ENCODE measurements at places on chromosomes 3 and 15.

DNA sequence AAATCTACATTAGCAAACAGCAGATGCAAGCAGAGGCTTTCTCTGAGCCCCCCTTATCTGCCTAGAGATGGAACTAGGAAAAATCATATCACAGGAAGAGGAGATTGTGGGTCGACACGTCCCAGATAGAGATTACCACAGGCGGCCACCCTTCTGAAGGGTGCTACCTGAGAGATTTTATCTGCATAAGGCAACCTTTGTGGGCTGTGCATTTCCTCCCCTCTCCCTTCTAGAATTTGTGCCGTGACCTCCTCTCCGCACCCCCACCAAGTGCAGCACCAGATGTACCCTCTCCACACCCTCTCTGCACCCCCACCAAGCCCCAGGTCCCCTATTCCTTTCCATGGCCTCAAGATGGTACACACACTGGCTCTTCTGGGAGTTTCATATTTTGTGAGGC lies 27.4 kb downstream of the METTL6 start:
- no peak for DNase-seq

DNA sequence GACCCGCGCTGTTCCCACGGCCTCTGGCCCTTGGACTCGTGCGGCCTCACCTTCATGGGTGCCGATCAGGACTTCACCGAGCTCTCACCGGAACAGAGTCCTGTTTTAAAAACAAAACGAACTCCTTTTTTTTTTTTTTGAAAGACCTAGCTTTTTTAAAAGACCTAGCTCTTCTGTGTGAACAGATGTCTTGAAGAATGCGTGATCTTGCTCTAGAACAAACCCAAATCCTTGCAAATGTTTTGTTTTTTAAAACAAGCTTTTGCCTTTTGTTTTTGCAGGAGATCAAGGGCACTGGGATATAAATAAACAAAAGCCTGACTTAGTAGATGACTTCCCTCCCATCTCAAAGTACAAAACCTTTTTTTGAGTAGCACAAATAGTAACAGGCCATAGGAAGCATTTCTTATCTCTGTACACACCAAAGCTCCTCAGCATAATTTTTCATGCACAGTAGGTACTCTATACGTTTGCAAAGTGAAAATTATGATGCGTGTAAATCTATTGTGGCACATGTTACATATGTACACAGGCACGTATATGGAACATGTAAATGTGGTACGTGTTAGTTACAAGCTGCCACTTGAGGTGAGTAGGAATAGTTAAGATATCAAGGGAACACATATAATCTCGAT lies 1.1 kb upstream of the MSL2 start:
- DNase-seq, result no peak

GRCh38 chr3:17050506-17050905 lies 165.8 kb downstream of the PLCL2 start:
- DNase-seq, result no peak

DNA sequence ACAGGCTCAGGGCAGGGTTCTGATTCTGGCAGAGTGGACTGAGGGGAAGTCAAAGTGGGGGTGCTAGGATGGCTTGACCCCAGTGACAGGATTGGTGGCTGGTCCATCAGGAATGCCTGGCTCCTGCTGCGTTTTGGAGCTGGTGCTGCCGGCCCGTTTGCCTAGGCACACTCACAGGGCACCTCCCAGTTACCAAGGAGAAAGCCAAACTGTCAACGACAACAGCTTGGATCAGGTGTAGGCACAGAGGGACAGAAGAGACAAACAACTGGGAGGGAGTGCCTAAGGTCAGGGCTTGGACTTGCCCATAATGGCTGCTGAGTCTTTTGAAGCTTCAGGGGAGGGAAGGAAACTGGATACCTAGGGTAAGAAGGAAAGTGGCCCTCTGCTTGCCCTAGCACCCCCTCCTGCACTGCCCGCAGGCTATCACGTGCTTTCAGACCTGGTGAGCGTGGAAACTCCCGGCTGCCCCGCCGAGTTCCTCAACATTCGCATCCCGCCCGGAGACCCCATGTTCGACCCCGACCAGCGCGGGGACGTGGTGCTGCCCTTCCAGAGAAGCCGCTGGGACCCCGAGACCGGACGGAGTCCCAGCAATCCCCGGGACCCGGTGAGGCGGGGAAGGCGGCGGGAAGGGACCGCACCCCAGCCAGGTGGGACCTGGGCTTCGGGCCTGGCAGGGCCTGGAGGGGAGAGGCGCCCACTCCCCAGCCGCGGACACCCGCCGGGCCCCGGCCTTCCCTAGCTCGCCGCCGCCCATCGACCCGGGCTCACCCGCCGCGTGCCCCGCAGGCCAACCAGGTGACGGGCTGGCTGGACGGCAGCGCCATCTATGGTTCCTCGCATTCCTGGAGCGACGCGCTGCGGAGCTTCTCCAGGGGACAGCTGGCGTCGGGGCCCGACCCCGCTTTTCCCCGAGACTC lies 5.1 kb downstream of the DUOX1 start:
- DNase-seq, result no peak

GRCh38 chr15:39312984-39313383 lies 267.9 kb upstream of the THBS1 start:
- no peak for DNase-seq

DNA sequence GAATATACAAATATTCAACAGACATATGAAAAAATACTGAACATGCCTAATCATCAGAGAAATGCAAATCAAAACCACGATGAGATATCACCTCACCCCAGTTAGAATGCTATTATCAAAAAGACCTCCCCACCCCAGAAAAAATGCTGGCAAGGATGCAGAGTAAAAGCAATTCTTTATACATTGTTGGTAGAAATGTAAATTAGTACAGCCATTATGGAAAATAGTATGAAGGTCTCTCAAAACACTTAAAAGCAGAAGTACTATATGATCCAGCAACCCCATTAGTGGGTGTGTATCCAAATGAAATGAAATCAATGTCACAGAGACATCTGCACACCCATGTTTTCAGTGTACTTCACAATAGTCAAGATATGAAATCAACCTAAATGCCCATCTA lies 308.7 kb downstream of the CHST2 start:
- DNase-seq, result no peak

DNA sequence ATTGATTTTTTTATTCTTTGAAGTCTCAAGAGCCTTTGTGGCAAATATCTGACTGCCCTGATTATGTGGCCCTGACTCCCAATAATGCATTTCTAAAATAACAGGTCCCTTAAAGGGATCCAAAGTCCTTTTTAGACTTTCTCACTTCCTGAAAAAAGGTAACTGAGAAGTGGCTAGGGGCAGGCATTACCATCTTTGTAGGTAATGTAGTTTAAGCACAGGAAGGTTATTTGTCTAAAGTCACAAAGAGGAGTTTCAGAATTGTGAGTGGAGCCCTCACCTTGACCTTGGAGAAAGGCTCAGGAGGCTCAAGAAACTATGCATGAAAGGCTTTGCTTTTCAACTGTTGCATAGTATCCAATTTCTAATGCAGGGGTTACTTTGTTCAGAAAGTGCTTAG lies 142.9 kb upstream of the MRPL3 start:
- DNase-seq, result no peak

GRCh38 chr3:183274609-183275008 lies 21.6 kb downstream of the B3GNT5 start:
- no peak for DNase-seq

GRCh38 chr15:99916668-99917223 lies 183.5 kb upstream of the LYSMD4 start:
- no peak for DNase-seq

GRCh38 chr3:120449701-120450599 lies 842 bp downstream of the FSTL1 start:
- DNase-seq, result no peak

GRCh38 chr15:63668601-63669000 lies 71.4 kb downstream of the FBXL22 start:
- no peak for DNase-seq

- DNase-seq, result no peak
Observed at GRCh38 chr3:22714749-22715148, 488.4 kb upstream of the UBE2E2 start.

GRCh38 chr3:2908693-2909351 lies 201.4 kb downstream of the IL5RA start:
- no peak for DNase-seq

GRCh38 chr3:141274411-141275031 lies 42.9 kb downstream of the PXYLP1 start:
- no peak for DNase-seq

DNA sequence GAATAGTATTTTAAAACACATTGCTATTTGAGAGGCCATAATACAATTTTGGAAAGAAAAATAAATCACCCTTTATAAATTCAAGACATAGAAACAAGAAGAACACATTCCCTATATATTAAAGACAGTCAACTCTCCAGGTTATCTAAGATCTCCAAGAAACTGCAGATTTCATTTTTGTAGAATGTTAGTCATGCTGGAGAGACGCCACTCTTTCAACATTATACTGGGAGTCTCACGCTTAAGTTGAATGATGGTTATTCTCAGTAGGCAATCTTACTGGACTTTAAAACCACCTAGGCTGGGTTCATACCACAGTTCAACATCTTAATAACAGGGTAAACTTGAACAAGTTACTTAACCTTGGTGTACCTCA lies 3.6 kb upstream of the CHRM5 start:
- DNase-seq, result no peak

DNA sequence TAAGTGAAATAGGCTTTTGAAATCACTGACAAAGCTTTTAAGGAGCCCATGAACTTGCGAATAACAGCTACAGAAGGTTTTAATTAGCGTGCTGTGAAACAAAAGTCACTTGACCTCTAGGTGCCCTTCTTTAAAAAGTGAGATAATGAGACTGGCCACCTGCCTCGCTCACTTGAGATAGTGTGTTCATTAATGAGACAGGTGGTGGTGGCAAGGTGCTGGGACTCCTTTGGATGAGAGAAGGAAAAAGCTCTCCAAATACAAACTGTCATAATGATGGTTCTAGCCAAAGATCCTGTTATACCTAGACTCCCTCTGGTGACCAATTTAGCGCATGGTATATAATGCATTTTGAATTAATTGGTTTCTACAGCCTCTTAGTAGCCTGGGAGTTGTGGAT lies 22.7 kb upstream of the IREB2 start:
- no peak for DNase-seq

GRCh38 chr15:92797168-92798052 lies 102.7 kb upstream of the CHD2 start:
- DNase-seq, result peak; percentile 48

- DNase-seq, result no peak
Observed at GRCh38 chr15:75149867-75150709, 51.6 kb upstream of the C15orf39 start.

DNA sequence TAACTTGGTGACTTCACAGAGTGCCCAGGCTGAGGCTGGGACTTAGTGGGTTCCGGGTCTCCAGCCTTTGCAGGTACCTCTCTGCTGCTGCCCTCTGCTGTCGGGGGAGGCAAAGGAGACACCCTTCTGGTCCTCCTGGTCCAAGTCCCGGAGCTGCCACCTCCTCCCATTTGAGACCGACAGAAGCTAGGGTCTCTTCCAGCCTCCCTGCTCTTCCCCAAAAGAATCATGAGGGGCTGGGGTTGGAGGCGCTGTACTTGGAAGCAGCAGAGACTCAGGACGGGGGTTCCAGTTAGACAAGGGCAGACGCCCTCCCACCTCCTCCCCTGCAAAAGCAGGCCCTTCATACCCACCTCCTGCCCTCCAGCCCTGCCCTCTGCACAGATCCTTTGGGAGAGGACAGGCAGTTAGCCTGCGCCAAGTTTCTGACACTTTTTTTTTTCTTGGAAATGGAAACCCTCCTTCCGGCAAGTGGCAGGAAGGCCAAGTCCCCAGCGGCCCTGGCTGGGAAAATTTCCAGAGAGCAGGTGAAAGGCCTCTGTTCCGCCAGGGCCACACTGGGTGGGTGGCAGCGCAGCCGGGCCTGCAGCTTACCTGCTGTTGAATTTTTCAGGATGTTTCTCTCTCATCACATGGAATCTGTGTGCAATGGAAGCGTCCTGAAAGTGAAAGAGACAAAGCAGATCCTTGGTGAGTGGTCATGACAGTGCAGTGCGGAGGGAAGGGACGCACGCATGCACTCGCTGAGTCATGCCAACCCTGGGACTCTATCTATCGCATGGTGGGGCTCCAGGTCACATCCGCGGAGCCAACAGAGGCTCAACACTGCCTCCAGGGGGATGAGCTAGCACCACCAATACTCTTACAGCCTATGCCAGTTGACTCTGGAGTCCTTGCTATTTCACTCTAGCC lies 119.9 kb downstream of the DGKG start:
- no peak for DNase-seq

- no peak for DNase-seq
Observed at GRCh38 chr15:65937054-65937453, 67.8 kb downstream of the RAB11A start.

GRCh38 chr15:81560405-81560804 lies 186.4 kb upstream of the TMC3 start:
- DNase-seq, result no peak

All from AG04450 (cell line).